ENCODE measurements at places on chromosomes 2 and 18. TPM values are rescaled to one million over a fixed set of nuclear protein-coding genes. Genes with fewer than 3 reads are reported as not detected.

The CYS1 gene
- total RNA-seq, result 0.14 TPM

The TANC1 gene
- 7.5 TPM for total RNA-seq

The UCN gene
- 0.46 TPM for total RNA-seq

The SCG2 gene
- 0.08 TPM for total RNA-seq

The DTNB gene
- total RNA-seq, result 5.0 TPM

The GRP gene
- total RNA-seq, result not detected

The CYRIA gene
- 9.5 TPM for total RNA-seq

The RAPGEF4 gene
- total RNA-seq, result 1.4 TPM

The TMEM163 gene
- total RNA-seq, result 0.34 TPM

The SNRNP27 gene
- total RNA-seq, result 99.2 TPM

The ERFE gene
- 2.8 TPM for total RNA-seq

The HOXD12 gene
- total RNA-seq, result not detected

The PIGN gene
- total RNA-seq, result 9.5 TPM

The GPR45 gene
- not detected for total RNA-seq

The FHL2 gene
- total RNA-seq, result 33.5 TPM

The ASPRV1 gene
- total RNA-seq, result 0.84 TPM

The KLHL29 gene
- 14.1 TPM for total RNA-seq

The FEV gene
- not detected for total RNA-seq

The PROC gene
- 0.60 TPM for total RNA-seq

The DLX1 gene
- total RNA-seq, result not detected

The KRTCAP3 gene
- total RNA-seq, result 2.2 TPM

The ACTG2 gene
- total RNA-seq, result 3.4 TPM

The ASXL2 gene
- 19.4 TPM for total RNA-seq

The POTEJ gene
- not detected for total RNA-seq

The MGAT4A gene
- 8.0 TPM for total RNA-seq

The INPP1 gene
- 28.4 TPM for total RNA-seq

The IL36G gene
- not detected for total RNA-seq

The PROKR1 gene
- total RNA-seq, result not detected

The RNF181 gene
- total RNA-seq, result 84.7 TPM

The LDLRAD4 gene
- total RNA-seq, result 3.8 TPM

The STAT4 gene
- 0.56 TPM for total RNA-seq

The MDH1B gene
- total RNA-seq, result 0.32 TPM

The BOLL gene
- 6.5 TPM for total RNA-seq

The GPR39 gene
- not detected for total RNA-seq

The GNLY gene
- total RNA-seq, result 8.2 TPM

The TEKT4 gene
- total RNA-seq, result 0.19 TPM

The RESP18 gene
- not detected for total RNA-seq

The SAP130 gene
- total RNA-seq, result 14.3 TPM

The SLC8A1 gene
- 4.9 TPM for total RNA-seq

The CABYR gene
- 1.2 TPM for total RNA-seq

The TUBA3E gene
- not detected for total RNA-seq

The CD28 gene
- 0.48 TPM for total RNA-seq

The AGXT gene
- not detected for total RNA-seq

The FBXO15 gene
- total RNA-seq, result 0.30 TPM

The DPP10 gene
- not detected for total RNA-seq

The CD302 gene
- 4.6 TPM for total RNA-seq

The DAW1 gene
- not detected for total RNA-seq

The BCL11A gene
- 0.66 TPM for total RNA-seq

The TTLL4 gene
- total RNA-seq, result 14.3 TPM

The SCYGR4 gene
- not detected for total RNA-seq

The ANKRD30BL gene
- not detected for total RNA-seq
